Right hindlimb (tissue), 1 donor: ENCODE measurements at places on chromosomes 16 and 17.

DNA sequence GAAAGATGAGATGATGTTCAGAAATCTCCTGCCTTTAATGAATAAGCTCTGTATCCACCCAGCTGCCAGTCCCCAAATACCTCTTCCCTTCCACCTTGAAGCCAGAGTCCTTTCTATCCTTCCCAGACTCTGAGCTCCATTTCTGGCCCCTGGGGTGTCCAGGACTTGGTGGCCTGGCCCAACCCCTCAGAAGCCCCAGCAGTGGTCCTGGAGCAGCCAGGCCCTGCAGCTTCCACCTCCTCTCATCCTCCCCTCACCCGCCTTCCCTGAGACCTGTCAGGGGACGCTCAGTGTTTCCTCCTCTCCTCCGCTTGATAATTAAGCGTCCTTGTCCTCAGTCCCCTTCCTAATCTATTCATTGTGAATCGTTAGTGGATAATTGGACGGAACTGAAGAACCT lies 95.2 kb upstream of the CCL1 start:
- no peak for DNase-seq

- no peak for DNase-seq
Measured at GRCh38 chr17:75288770-75289114, 491 bp downstream of the SLC25A19 start.

- DNase-seq, result no peak
Measured at GRCh38 chr17:49061524-49061943, 64.3 kb downstream of the IGF2BP1 start.

- DNase-seq, result no peak
Measured at GRCh38 chr16:16009401-16009800, 60.0 kb downstream of the ABCC1 start.

- no peak for DNase-seq
Measured at GRCh38 chr16:1107141-1107540, 11.1 kb upstream of the C1QTNF8 start.

- DNase-seq, result no peak
Measured at GRCh38 chr17:30975042-30975820, 4.4 kb downstream of the RNF135 start.

- DNase-seq, result no peak
Measured at GRCh38 chr16:31108794-31109558, 790 bp downstream of the BCKDK start.

DNA sequence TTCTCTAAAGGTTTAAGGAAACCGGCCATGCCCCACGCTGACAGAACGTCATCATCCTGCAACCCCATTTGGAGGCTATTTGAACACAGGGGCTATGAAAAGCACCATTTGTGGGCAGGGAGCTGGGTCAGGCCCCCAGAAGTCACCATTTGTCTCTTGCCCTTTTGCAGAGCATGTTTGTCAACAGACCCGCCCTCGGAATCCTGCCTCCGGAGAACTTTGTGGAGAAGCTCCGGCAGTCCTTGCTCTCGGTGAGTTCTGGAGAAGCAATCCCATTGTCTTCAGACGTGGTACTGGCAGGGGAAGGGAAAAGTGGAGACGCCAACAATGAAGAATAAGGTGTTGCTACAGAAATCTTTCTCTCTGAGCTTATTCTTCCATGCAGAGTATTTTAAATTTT lies 33.5 kb downstream of the TMEM186 start:
- DNase-seq, result no peak

- DNase-seq, result no peak
Measured at GRCh38 chr16:17452922-17453321, 17.8 kb downstream of the XYLT1 start.

- DNase-seq, result peak; percentile 32
Measured at GRCh38 chr16:12170103-12171040, 193.8 kb downstream of the SNX29 start.

DNA sequence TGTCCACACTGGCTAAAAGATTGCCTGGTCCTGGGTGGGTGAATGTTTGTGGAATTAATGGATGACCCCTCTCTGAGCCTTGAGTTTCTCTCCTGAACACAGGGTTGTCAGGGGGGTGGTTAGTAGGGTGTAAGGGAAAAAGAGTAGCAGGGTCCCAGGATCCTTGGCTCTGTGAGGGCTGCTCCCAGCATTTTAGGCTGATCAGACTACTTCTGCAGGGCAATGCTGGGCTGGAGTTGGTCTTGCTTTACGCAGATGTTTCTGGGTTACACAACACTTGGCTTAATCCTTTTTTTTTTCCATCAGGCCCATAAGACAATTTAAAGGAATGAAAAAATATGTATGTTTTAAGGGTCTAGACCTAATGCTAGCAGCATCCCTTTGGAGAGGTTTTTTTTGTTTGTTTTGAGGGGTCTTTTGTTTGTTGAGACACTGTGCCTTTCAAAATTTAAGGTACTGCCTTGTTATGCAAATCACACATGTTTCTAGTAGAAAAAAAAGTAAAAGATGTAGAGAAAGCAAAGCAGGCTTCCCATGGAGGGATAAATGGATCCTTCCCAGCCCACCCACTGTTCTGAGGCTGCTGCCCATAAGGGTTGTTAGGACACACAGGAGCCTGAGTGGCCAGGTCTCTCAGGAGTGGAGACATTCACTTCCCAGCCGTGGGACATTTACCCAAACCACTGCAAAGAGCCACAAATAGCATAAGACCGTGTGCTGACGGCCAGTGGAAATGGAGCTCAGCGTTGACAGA lies 225.6 kb upstream of the HSBP1 start:
- DNase-seq, result no peak

DNA sequence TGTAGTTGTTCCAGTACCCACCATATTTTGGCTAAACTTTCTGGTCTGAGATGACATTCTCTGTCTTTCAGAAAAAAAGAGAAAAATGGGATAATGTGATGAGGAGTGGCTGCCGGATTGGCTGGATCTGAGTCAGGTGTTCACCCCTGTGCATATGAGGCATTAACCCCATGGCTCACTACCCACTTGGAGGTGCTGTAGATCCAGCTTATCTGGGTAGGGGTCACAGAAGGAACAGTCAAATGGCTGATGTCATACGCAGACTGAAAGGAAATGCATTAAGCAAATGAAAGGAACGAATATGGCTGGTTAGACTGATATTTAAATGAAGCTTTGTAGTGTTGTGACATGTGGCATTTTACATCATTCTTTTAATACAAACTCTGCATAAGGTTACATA lies 17.3 kb downstream of the MAP2K6 start:
- DNase-seq, result no peak

GRCh38 chr17:14803826-14804225 lies 461.3 kb downstream of the PMP22 start:
- DNase-seq, result peak; percentile 26

GRCh38 chr16:19589106-19589505 lies 33.6 kb downstream of the VPS35L start:
- DNase-seq, result no peak

- no peak for DNase-seq
Measured at GRCh38 chr16:30499284-30499683, 26.7 kb downstream of the ITGAL start.

GRCh38 chr17:38677819-38678218 lies 3.1 kb upstream of the EPOP start:
- no peak for DNase-seq

DNA sequence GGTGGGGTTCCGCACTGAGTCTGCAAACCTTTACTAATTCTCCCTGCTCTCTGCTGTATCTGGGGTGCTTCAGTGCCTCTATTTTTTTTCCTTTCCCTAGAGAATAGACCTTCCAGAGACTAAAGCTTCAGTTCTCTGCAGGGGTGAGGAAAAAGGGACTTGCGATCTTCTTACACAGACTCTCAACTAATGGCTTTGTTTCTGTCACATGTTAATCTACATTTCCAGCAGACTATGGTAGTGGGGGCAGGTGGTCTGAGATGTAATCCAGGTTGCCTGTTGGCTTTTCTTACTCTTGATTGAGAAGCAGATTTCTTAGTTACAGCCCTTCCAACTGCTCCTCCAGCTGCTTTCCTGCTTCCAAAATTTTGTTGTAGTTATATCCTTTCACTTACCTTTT lies 229.0 kb upstream of the NLRP1 start:
- no peak for DNase-seq

- DNase-seq, result no peak
Measured at GRCh38 chr16:50708373-50709060, 15.1 kb downstream of the NOD2 start.

GRCh38 chr16:3094289-3095027 lies 4.6 kb downstream of the ZSCAN10 start:
- DNase-seq, result no peak

- DNase-seq, result no peak
Measured at GRCh38 chr17:77280304-77281121, 139.7 kb downstream of the SEC14L1 start.

- no peak for DNase-seq
Measured at GRCh38 chr17:34375426-34375997, 12.5 kb upstream of the CCL1 start.

- DNase-seq, result no peak
Measured at GRCh38 chr16:10583269-10583668, 2.9 kb upstream of the EMP2 start.

DNA sequence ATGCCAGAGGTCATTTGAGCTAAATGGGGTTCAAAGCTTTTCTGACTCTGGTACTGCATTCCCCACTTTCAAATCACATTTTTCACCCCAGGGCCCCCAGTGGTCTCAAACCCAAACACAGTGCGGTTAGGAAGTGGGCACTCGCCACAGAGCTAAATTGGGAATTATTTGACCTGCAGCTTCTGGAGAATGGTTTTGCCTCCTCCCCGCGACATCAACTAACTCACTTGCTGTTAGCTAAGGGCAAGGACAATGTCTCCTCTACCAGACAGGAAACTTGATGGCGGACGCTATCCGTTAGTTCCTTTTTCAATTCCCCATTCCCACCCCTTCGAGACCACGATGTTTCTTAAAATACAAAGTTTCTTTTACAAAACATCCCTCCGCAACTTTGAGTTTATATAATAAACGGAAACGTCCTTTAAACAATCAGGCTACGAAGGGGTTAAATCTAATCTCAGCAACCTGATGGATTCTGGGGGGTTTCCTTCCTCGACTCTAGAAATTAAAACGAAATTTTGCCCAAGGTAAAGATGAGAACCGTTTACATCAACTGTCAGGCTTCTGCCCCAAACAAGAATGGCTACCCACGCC lies 500 bp upstream of the KAT7 start:
- DNase-seq, result peak; percentile 47

- DNase-seq, result no peak
Measured at GRCh38 chr16:27224271-27224737, 21.0 kb downstream of the KDM8 start.

DNA sequence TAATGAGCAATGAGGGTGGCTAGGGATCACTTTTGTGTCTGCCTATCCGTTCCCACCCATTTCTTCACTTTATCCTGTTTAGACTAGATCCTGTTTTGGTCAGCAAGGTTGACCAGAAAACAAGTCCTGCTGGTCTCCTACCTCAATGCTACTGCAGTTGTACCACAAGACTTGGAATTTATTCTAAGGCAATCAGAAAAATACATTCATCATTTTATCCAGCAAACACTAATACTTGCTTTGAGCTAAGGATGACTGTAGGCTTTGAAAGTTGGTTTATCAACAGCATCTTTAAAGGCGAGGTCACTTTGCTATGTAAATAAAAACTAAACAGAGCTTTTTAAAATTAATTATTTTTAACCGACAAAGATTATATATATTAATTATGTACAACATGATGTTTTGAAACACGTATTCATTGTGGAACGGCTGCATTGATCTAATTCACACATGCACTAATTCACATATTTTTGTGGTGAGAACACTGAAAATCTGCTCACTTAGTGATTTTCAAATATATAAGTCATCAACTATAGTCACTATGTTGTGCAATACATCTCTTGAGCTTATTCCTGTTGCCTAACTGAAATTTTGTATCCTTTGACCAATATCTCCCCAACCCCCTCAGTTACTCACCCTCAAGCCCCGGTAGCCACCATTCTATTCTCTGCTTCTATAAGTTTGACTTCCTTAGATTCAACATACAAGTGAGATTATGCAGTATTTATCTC lies 125.9 kb upstream of the HS3ST3A1 start:
- no peak for DNase-seq

GRCh38 chr17:36992701-36993100 lies 43.9 kb downstream of the AATF start:
- DNase-seq, result no peak

GRCh38 chr17:27747462-27748359 lies 52.6 kb downstream of the NOS2 start:
- DNase-seq, result no peak

GRCh38 chr17:6532441-6532885 lies 23.9 kb downstream of the PITPNM3 start:
- no peak for DNase-seq

DNA sequence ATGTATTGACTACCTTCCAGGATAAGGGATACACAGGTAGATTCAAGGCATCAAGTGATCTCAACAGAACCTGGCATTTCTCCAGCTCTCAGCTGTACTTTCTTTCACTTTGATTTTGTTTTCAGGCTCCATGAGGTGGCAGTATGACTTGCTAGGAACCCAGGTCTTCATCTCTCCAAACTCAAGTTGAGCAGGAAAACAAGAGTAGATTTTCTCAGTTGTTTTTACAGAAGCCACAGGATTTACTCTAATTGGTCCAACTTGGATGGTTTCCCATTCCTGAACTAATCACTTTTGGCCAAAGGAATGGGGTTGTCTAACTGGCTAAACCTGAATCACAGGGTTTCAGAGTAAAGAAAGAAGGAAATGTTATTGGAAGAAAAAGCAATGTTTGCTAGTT lies 146.6 kb downstream of the TRIM37 start:
- no peak for DNase-seq

GRCh38 chr16:26727848-26728247 lies 338.9 kb upstream of the C16orf82 start:
- DNase-seq, result no peak

GRCh38 chr17:22570144-22570845 lies 878.0 kb downstream of the KCNJ18 start:
- no peak for DNase-seq

DNA sequence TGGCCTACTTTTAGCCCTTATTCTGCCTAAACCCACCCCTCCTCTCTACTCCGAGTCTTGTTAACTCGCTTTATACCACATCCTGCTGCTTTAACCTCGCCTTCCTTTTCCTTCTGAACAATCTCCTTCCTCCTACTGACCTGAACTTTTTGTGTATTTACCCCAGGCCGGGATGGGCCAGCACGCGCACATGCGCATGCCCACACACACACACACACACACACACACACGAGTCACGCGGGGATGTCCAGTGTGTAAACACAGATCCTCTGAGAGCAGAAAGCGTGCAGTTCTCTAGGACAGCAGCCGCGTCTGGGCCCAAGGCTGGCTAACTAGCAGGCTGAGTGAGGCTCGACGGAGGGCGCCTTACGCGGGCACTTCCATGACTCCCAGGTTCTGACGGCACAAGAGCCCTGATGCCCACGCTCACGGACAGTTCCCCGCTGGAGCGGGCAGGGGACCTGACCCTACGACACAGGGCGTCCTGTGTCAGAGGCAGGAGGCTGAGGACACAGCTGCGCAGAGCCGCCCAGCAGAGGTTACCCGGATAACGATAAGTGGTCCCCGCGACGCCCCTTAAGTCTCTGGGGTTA lies 610 bp downstream of the PIK3R5 start:
- DNase-seq, result no peak

- no peak for DNase-seq
Measured at GRCh38 chr17:31494259-31495021, 103.0 kb downstream of the RAB11FIP4 start.

- DNase-seq, result no peak
Measured at GRCh38 chr17:28749516-28750177, 5.8 kb downstream of the TRAF4 start.

GRCh38 chr17:51957786-51958185 lies 200.7 kb downstream of the CA10 start:
- DNase-seq, result no peak

- DNase-seq, result peak; percentile 85
Measured at GRCh38 chr17:3529817-3530741, 27.5 kb downstream of the TRPV3 start.
